Retinal pigment epithelial cell (primary cell): ENCODE measurements at places on chromosomes 16 and 17.

DNA sequence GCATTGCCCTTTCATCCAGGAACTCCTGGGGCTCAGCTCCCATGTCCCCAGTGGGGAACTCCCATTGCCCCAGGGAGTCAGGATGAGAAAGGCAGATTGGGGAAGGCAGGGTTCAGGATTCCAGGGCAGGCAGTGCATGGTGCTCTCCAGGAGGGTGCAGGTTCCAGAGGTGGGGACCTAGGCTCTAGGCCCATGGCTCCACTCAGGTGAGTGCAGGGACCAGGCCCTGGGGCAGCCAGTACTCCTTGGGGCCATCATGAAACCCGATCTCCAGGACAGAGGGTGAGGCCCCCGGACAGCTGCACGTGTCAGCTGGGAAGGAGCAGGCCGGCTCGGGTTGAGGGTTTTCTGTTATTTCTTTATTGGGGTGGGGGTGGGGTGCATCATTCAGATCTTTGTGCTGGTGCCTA lies 1.3 kb upstream of the MTSS2 start:
- DNase-seq = no peak

- no peak for DNase-seq
These were observed 3.5 kb upstream of the SALL1 start for GRCh38 chr16:51154271-51155171.

- no peak for DNase-seq
These were observed 17.8 kb downstream of the SNN start for GRCh38 chr16:11685844-11686618.

DNA sequence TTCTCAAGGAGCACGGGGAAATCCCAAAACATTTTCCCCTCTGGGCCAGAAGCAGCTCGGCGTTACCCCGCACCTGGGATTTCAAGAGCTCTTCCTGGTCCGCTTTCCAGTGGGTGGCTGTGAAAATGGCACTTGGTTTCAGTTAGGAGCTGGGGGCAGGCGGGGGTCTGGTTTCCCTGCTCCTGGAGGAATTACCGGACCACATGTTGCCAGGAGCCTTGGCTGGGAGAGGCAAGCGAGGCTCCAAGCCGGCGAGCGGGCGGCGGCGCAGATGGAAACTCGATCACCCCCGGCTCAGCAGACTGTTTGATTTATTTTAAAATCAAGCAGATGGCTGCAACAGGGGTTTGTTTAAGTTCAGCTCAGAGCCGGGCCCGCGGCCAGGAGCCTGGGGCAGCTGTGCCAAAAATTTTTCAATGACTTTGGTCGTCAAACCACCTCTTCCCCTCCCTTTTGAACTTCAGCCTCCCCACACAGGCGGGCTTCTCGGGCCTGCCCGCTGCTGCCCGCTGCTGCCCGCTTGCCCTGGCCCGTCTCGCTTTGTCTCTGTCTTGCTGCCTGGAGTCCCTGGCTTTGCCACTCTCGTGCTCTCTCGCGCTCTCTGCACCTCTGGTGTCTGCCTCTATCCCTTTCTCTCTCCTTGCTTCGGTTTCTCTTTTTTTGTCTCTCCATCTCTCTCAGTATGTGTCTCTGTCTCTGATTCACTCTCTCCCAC lies 108.0 kb upstream of the CIBAR2 start:
- DNase-seq = no peak

GRCh38 chr17:1555651-1556471 lies 6.7 kb downstream of the PITPNA start:
- DNase-seq = no peak

DNA sequence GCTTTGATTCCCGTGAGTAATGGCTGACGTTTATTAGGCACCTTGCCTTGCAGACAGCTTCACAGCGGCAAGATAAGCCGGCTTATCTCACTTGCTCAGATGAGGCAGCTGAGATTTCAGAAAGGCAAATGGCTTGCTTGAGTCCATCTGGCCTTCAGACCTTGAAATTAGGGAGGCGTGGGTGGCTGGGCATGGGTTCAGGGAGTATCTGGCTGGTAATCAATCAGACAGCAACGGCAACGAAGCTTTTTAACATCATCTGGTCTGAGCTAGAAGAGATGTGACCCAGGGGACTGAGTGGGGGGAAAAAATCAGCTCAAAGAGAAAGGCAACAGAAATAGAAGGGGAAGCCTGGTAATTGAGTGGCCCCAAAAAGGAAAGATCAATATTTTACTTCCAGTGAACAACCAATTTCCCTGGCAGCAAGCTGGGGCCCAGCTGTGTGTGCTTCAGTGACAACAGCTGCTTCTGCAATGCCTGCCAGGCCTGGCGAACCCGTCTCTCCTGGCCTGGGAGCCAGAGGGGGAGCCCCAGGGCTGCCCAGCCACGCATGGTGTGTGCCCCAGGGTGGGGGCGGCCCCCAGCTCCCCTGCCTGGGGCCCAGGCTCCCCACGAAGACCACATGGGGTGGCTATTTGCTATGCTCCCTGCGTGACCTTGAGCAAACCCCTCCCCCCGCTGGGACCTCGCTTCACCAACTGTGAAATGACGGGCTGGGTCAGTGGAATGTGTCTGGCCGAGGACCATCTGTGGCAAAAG lies 34.0 kb downstream of the RAB11FIP4 start:
- peak; percentile 80 for DNase-seq

- no peak for DNase-seq
These were observed 12.7 kb downstream of the CYGB start for GRCh38 chr17:76524598-76525512.

- DNase-seq = no peak
These were observed 354.6 kb upstream of the CDH11 start for GRCh38 chr16:65476448-65476955.

- DNase-seq = peak; percentile 62
These were observed 985.0 kb upstream of the GOT2 start for GRCh38 chr16:59719121-59719520.

DNA sequence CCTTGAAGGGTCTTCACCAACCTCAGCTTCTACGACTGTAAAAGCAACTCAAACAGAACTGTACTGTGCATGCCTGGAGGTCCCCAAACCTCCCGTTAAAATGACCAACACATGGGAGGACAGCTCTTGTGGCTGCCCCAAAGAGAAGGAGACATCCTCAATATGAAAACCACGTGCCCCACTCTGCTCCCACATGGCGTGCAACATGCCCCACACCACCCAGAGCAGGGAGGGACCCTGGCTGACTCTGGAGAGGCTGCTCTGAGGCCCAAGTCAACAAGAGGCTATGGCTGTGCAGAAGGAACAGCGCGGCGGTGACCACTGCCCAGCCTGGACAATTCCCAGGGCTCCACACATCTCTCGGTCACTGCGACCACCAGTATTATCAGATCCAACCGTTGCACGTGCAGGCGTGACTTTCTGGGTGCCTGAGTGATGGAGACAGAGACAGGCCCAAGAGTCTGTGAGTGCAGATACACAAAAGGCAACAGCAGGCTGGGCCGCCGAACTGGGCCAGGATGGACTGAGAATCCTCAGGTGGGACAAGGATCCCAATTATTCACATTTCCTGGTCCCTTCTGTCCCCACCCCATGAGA lies 1.4 kb downstream of the PLD6 start:
- DNase-seq = no peak

DNA sequence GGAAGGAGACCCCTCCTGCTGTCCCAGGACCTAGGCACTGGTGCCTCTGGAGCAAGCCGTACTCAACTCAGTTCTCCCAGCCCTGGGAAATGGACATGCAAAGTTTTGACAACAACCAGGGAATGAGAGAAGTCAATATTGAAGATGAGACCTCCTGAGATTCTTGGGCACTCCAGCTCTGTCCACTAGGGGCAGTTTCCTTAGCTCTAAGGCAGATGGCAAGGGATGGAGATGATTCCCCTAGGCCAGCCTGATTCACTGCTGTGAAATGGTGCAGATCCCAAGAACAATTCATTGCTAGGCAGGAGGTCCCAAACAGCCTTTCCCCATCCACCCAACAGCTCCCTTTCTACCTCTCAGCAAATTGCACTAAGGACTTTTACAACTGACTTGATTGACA lies 20.5 kb upstream of the SDR42E2 start:
- DNase-seq = no peak

GRCh38 chr17:10661437-10661836 lies 4.3 kb upstream of the MYH3 start:
- peak; percentile 39 for DNase-seq

DNA sequence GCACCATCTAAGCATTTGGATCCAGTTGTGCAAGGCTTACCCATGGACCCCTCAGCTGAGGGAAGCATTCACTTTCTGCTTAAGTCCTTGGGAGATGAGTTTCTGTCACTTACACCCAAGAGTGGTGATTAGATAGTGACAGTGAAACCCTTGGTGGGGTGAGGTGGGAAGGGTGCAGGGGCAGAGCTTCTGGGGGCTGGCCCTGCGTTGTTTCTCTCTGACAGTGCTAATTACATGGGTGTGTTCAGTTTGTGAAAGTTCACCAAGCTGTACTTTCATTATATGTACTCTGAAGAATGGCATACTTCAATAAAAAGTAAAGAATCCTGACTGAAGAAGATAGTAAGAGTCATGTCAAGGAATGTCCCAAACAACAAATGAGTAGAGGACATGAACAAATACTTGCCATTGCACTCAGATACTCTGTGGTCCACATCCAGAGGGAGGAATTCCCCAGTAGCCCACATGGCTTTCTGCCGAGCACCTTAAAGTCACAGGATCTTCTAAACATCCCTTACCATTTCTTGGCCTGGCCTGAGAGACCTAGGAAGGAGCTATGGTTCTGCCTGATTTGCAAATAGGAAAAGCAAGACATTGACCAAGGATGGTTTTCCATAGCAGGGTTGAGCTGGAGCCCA lies 8.4 kb downstream of the CHST6 start:
- DNase-seq = no peak

- no peak for DNase-seq
These were observed 6.6 kb downstream of the VASN start for GRCh38 chr16:4378161-4378666.

- DNase-seq = no peak
These were observed 69.0 kb downstream of the TBC1D16 start for GRCh38 chr17:79966681-79967080.

DNA sequence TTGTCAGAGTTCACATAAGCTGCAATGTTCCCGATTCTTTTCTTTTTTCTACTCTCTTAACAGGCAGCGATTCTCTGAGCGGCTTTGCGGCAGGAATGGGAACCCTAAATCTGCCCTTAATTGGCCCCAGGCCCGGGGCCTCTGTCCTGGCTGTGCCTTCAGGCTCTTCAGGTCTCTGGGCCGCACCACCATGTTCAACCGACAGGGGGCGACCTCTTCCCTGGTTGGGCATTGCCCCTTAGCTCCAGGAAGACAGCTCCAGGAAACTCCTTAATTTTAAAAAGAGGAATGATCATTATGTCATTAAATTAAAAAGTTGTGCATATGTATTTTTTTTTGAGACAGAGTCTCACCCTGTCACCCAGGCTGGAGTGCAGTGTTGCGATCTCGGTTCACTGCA lies 20.3 kb downstream of the CACNG5 start:
- no peak for DNase-seq

DNA sequence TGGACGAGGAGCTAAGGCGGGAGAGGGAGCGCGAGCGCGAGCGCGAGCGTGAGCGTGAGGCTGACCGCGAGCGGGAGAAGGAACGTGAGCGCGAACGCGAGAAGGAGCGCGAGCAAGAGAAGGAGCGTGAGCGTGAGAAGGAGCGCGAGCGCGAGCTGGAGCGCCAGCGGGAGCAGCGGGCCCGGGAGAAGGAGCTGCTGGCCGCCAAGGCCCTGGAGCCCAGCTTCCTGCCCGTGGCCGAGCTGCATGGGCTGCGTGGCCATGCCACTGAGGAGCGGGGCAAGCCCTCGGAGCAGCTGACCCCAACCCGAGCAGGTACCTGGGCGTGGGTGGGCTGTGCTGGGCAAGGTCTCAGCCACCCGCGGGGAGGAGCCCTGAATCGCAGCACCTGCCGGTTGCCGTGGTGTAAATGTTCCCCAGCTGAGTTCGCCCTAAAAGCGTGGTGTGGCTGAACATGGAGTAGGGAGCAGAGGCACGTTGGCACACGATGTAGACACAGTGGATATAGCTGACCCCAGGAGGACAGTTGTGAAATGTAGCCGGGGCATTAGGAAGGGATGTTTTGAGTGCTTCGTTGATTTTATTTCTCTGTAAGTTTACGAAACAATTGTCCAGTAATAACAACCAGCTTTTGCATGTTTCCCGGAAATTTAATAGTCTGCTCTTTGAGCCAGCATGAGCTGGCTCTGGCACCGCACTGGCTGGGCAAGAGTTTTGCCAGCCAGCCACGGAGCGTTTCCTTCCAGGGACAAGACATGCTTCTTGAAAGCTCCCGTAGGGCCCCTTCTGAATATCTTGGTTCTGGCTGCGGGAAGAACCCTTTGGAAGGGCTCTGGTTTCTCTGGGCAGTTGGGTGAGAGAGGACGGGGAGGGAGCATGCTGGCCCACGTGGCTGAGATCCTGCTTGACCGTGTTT lies 32.1 kb downstream of the GINS2 start:
- DNase-seq = no peak

- no peak for DNase-seq
These were observed 15.5 kb upstream of the TMEM94 start for GRCh38 chr17:75440738-75441448.

- no peak for DNase-seq
These were observed 22.7 kb downstream of the LIG3 start for GRCh38 chr17:35002876-35003551.

GRCh38 chr17:6496640-6497441 lies 52.6 kb downstream of the PIMREG start:
- no peak for DNase-seq

DNA sequence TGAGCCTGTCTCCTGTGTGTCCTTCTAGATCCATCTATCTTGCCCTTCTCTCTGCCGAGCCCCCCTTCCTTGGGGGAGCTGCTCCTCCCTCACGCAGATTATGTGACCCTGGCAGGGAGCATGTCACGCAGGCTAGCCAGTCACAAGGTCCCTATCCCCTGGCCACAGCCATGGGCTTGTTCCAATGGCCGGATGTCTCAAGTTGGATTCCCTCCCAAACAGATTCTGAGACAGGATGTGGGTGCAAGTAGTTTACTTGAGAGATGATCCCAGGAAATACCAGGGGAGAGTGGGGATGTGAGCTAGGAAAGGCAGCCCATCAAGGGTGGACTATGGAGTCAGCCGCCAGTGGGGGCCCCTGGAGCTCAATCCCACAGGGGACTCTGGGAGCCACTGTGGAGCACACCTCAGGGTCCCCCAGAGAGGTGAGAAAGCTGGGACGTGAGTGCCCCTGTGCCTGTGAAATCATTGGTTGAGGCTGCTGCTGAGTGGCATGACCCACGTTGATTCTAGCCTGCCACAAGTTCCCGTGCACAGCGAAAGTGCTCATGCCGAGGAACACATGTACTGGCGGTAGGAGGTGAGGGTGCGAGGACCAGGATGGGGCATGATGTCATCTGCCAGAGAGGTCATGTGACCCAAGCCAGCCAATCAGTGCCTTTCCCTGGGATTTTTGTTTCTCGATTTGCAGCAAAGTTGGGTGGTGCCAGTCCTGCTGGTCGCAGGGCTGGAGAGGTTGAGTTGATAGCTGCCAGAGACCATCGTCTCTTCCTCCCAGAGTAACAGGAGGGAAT lies 6.4 kb upstream of the CRISPLD2 start:
- DNase-seq = no peak

DNA sequence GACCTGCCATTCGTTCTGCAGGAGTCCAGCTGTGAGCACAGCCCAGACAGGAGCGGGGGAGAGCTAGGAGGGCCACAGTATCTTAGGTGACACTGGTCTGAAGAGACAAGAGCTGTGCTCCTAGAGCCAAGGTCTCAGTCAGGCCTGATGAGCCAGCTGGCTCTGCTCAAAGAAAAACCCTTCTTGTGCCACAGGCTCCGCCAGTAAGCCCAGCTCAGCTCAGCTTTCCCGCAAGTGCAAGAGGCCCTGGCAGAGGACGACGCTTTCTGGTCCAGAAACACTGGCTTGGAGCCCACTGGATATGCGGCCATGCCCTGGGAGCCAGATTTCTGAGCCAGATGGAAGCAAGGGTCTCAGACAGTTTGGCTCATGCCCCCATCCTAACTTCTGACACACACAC lies 23.9 kb downstream of the PEMT start:
- no peak for DNase-seq
